Stimulated activated CD8-positive, alpha-beta memory T cell treated with anti-CD3 and anti-CD28 coated beads, Interleukin-2, amount 100 ng/mL, for 48 hours (primary cell): ENCODE measurements at places on chromosomes 7 and 10.

DNA sequence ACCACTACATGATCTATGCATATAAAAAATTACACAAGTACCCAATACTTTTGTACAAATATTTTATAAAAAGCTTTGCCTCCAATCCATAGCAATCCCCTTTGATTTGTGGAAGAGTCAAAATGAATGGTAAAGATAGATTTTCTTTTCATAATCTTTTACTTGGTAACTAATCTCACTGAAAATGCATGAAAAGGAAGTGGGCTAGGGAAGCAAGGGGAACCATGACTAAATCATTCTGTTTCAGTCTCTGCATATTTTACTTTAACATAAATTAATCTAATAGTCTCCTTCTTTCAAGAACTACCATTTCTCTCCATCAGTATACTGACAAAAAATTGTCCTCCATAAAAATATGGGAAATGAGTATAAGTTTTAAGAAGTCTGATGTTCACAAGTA lies 96.9 kb downstream of the TES start:
- DNase-seq: no peak

DNA sequence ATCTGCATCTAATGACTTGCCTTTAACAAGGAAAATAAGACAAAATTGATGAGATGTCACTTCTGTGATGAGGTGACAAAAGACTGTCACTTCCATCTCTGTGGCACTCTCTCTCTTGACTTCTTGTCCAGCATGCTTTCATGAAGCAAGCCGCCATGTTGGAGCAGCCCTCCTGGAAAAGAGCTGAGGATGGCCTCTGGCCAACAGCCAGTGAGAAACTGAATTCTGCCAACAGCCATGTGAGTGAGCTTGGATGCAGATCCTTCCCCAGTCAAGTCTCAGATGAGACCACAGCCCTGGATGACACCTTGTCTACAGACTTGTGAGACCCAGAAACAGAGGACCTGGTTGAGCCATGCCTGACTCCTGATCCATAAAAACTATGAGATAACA lies 412.6 kb upstream of the SHH start:
- no peak for DNase-seq

GRCh38 chr10:11901833-11902475 lies 78.8 kb downstream of the PROSER2 start:
- DNase-seq: no peak

DNA sequence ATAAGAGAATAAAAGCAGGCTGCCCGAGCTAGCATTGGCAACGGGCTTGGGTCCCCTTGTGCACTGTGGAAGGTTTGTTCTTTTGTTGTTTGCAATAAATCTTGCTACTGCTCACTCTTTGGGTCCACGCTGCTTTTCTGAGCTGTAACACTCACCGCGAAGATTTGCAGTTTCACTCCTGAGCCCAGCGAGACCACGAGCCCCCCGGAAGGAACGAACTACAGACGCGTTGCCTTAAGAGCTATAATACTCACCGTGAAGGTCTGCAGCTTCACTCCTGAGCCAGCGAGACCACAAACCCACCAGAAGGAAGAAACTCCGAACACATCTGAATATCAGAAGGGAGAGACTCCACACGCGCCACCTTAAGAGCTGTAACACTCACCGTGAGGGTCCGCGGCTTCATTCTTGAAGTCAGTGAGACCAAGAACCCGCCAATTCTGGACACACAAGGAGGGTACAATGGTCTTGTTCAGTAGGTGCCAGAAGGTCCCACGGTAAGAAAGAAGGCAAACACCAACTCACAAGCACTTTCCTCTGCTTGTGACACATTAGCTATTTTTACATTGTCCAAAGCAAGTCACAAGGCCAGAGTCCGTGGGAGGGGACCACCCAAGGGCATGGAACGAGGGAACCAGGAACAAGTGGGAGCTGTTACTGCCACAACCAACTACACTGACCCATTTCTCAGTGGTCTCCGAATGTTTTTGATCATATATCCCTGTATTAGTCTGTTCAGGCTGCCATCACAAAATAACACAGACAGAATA lies 29.2 kb upstream of the CACUL1 start:
- DNase-seq: no peak

- no peak for DNase-seq
Observed at GRCh38 chr7:80807166-80807900, 111.5 kb downstream of the SEMA3C start.

DNA sequence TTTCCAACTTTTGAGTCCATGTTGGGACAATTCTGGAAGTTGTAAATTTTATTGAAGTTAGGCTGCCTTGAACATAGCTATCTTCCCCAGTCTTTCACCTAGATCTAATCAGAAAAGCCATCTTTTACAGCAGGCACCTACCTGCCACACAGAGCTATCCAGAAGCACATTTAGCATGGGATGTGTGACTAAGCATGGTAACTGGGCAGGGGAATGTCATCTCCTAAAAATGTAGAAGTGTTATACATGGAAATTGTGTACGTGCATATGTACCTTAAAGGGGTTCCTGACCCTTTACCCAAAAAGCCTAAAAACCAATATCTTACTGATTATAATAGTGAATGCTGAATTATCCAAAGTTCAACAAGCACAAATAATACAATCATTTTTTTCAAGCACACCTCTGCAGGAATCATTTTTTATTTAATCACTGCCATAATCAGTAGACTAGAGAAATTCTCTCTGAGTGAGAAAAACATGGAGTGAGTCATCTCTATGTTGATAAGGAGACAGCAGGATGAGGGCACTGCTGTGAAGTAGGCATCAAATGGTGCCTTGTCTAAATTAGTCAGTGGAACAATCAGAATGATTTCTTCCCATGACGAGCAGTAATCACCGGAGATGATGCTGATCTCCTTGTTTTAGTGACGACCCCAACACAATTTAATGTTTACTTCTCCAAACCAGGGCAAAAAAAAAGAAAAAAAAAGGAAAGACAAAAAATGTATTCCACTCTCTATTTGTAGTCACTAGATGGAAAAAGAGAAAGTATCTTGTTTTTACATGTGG lies 75.9 kb downstream of the SORBS1 start:
- DNase-seq: no peak
